Activated CD8-positive, alpha-beta T cell treated with anti-CD3 and anti-CD28 coated beads for 36 hours (primary cell): ENCODE measurements at places on chromosomes 11 and 22. TPM values are rescaled to one million over a fixed set of nuclear protein-coding genes. Genes with fewer than 3 reads are reported as not detected.

The MUC6 gene
- not detected for total RNA-seq

The WBP2NL gene
- 0.43 TPM for total RNA-seq

The CPT1B gene
- 42.9 TPM for total RNA-seq

The ANGPTL5 gene
- not detected for total RNA-seq

- no peak overlapping the region for H3K4me3 ChIP-seq
- H3K27me3 ChIP-seq: peaks cover 16% of the 10 kb centered on the region
- DNase-seq: no peak
These were observed 468.2 kb downstream of the MIAT start for GRCh38 chr22:27125539-27125938.

DNA sequence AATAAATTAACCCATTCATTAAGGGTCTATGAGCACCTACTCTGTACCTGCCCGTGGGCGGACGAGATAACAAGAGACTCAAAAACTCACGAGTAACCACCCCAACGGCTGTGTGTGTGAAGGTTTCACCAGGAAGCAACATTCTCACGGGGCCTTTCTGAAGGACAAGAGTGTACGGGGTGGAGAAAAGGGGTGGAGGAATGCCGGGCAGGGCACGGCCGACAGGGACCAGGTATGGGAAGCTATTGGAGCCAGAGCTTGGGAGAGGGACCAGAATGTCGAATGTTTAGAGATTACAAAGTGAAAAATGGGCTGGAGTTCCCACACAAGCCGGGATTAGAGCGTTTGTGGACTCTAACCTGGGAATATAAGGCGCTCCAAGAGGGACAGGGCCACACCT, 1.6 kb downstream of the KMT5B start:
- H3K4me1 ChIP-seq: peaks cover 49% of the 10 kb centered on the region
- peak overlapping the region; percentile 75 for H3K27ac ChIP-seq
- H3K27me3 ChIP-seq: peaks cover 9% of the 10 kb centered on the region

- H3K4me3 ChIP-seq: no peak overlapping the region
- no peak for DNase-seq
- H3K4me1 ChIP-seq: peaks cover 22% of the 10 kb centered on the region
- H3K27me3 ChIP-seq: no peaks in the 10 kb centered on the region
- H3K36me3 ChIP-seq: peaks cover 14% of the 10 kb centered on the region
- H3K27ac ChIP-seq: no peak overlapping the region
These were observed 101.6 kb downstream of the SWAP70 start for GRCh38 chr11:9765320-9766101.

DNA sequence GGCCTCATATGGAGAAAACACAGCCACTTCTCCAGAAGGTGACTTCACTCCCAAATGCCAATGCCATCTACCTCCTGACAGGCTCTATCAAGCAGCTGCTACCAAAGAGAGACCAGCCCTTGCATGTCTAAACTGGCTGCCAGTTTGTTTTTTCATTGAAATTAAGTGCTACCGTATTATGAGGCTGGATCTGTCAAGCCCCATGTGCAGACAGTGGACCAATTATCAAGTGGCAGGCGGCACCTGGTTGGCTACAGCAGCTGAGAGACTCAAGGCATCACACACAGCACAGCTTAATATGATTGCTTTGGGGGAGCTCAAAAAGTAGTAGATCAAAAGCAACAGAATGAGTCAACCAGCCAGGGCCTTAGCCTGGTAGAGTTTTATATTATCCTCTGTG, 1293.0 kb upstream of the TENM4 start:
- H3K27me3 ChIP-seq: no peaks in the 10 kb centered on the region
- H3K27ac ChIP-seq: no peak overlapping the region
- H3K36me3 ChIP-seq: no peaks in the 10 kb centered on the region
- no peak overlapping the region for H3K4me3 ChIP-seq
